ENCODE measurements at places on chromosomes 2 and 18.

DNA sequence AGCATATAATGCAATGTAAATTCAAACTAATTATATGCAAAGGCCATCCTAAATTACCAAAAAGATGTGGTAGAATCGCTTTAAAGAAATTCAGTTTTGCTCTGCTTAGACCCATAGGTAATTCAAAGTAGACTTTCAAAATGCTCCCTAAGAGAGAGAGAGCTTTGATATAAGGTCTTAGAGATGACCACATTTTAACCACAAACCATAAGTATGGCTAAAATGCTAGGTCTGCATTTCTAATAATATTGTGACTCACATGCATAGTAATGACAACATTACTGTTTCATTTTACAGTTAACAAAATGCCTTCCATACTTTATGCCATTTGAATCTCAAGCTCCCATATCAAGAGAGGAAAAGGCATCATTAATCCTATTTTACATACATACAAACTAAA, 144.5 kb downstream of the RAD51AP2 start:
- DNase-seq, result no peak

GRCh38 chr2:203623096-203623495, 83.3 kb upstream of the CD28 start:
- DNase-seq, result no peak

DNA sequence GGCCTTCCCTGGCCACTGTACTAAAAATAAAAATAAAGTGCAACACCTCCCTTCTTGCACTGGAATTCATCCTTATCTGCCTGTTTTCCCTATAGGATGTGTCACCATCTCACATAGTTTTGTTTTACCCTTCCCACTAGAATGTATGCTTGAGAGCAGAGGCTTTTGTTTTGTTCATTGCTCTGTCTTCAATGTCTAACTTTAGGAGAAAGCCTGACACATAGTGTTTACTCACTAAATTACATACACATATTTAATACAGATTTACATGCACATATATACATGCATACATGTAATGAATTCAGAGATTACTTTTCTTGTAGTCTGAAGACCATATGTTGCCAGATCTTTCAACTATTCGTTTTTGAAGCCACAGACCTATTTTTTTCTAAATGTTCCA, 23.0 kb downstream of the CD302 start:
- DNase-seq, result no peak

GRCh38 chr2:33458248-33458819, 18.1 kb upstream of the RASGRP3 start:
- DNase-seq, result no peak

DNA sequence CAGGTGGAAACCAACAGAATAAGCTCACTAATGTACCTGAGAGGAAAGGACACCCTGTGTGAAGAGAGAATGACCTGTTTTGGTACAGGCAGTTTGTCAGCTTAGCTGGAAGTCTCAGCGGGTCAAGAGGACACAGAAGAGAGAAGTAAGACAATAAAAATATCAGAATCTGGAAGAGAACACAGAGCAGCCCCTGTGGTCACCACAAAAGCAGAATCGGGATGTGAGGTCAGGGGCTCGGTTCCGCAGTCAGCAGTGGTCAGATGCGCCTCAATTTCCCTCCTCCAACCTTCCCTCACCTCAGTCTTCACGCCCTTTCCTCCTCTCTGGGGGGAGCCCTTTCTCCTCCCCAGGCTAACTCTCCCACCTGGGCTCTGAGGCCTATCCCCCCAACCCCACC, 122.9 kb downstream of the AFF3 start:
- DNase-seq, result no peak

- DNase-seq, result no peak
These were observed 39.0 kb downstream of the SLC40A1 start for GRCh38 chr2:189541591-189541990.

GRCh38 chr2:234840336-234840735, 111.5 kb upstream of the SH3BP4 start:
- peak; percentile 71 for DNase-seq

Measured in NT2/D1 (cell line).